ENCODE measurements at places on chromosomes 1 and 21.

- DNase-seq, result peak; percentile 25
Measured at GRCh38 chr1:172449585-172450523, 6.0 kb upstream of the PIGC start.

- no peak for DNase-seq
Measured at GRCh38 chr1:209051570-209051969, 531.9 kb upstream of the CAMK1G start.

DNA sequence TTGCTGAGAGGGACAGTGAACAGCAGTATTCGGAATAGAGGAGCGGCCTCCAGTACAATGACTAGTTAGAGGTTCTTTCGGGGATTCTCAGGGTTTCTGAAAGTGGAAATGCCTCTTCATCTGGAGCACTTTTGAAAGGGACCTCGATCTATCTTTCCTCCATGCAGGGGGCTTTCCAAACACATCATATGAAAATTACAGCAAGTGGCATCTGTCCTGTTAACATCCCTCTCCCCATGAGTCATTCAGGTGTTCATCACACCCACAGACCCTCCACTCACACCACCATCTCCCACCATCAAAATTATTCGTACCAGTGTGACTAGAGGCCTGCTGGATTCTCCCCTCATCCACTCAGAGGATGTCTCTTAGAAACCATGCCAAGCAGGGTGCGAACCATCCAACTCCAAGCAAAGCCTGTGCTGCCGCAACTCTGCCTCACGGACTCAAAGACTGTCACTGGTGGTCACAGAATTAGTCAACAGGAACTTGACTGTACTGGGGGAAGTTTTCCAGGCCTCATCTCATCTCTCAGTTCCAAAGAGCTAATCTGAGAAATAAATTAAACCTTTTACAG lies 211.1 kb downstream of the MRPL39 start:
- DNase-seq, result peak; percentile 61

GRCh38 chr1:28314547-28314941 lies 14.3 kb upstream of the MED18 start:
- DNase-seq, result no peak

- no peak for DNase-seq
Measured at GRCh38 chr1:53328541-53329499, 950 bp upstream of the LRP8 start.

DNA sequence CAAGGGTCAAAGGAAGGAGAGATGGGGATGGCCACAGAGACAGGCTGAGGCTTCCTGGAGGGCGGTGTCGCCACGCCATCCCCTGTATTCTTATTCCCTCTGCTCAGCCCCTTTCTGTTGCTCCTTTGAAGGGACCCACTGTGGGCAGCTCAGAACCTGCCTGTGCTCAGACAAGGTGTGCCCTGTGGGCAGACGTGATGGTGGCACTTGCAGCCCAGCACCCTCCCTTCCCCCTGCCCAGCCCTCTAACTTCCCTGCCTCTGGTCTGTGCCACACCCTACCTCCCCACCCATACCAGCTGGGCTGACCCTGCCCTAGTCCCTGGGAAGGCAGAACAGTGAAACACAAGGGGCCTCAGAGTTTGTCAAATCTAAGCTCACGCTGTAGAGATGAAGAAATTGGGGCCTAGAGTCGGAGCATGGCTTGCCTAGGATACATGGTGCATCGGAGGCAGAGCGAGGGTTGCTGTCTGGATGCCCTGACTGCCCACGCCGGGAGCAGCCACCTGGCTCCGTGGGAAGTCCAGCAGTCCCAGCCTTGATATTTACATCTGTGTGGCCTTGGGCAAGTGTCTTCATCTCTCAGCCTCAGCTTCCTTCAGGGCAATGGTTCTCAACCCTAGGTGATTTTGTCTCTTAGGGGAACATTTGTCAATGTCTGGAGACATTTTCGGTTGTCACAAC lies 68.6 kb upstream of the RUNX3 start:
- no peak for DNase-seq

GRCh38 chr1:245871915-245872314 lies 635.2 kb downstream of the SMYD3 start:
- no peak for DNase-seq

DNA sequence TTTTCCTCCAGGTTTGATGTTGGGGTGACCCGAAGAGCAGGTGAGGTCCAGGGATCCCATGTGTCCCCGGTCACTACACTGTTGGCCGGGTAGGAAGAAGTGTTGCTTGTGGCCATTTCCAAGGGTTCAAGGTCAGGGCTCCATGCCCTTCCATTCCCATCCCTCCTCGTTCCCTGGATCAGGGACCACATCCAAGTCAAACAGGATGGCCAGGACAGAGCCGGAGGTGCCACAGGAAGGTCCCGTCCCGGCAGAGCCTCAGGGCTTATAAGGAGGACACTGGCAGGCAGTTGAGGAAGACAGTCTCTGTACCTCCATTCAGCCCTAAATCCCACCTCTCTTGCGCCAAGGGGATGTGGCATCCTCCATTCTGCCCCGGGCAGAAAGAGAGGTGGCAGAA lies 22.0 kb upstream of the FAM131C start:
- DNase-seq, result no peak

DNA sequence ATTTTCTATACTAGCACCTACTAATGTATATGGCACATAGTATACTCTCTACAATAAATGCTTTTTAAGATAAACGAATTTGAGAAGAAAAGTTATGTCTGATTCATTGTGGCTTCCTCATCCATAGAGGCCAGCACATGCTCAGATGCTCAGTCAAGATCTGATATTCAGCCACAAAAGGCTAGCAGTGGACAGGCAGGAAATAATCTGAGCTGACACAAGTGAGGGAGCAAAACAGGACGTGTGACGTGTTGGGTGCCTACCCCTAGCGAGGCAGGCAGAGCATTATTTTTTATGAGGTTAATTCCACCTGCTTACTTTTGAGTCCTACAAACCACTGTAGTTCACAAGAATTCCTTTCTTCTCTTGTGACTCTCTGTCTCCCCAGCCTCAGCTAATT lies 550.9 kb downstream of the SMYD3 start:
- DNase-seq, result peak; percentile 13

- DNase-seq, result no peak
Measured at GRCh38 chr1:179786815-179787685, 44.0 kb downstream of the FAM163A start.

DNA sequence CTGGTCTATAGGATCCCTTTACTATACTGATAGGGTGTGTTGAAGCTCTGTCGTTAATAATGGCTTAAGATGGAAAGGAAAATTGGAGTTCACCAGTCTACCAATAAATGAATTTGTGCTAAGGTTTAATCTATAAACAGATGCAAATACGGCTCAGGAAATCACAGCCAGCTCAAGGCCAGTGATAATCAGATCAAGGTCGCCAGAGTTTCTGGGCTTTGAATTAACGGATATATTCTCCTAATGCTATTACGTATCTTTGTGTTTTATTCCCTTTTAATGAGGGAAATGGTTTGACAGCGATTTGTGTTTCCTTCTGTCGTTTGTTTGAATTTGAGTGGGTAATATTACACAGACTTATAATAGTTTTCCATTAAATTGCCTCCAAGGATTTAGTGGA lies 279.6 kb downstream of the BACH1 start:
- DNase-seq, result no peak

- no peak for DNase-seq
Measured at GRCh38 chr1:225474439-225474985, 46.7 kb upstream of the LBR start.

GRCh38 chr1:36765785-36766300 lies 268.5 kb downstream of the GRIK3 start:
- no peak for DNase-seq

DNA sequence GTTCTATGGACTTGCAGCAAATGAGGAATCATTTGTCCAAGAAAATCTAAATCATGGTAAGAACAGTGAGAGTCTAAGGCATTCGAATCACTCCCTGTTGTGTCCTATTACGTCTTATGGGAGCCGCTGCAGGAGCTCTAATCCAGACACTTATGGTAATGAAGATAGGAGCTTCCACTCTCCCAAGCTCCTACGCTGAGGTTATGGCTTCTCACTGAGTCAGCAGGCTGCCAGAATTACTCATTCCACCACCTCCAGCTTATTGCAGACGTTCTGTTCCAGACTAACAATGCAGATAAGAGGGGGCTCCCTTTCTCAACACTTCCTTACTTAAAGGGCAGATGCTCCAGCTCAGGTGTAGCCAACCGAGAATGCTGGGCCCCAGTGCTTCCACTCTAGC lies 212.6 kb downstream of the GREM2 start:
- DNase-seq, result no peak

- no peak for DNase-seq
Measured at GRCh38 chr1:51622455-51622913, 5.6 kb downstream of the OSBPL9 start.

DNA sequence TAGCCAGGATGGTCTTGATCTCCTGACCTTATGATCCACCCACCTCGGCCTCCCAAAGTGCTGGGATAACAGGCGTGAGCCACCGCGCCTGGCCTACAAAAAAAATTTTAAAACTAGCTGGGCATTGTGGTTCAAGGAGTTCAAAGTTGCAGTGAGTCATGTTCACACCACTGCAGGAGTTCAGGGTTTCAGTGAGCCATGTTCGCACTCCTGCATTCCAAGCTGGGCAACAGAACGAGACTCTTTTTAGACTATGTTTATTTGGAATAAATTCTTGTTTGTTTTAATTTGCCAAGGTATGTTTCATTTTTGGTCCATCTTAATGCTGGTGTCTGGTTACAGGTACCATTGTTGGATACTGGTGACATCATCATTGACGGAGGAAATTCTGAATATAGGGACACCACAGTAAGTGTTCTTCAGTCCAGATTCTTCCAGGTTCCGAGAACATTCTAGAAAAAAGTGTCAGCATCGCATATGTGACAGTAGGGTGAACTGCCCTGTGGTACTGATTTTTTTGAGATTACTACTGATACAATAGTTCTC lies 3.9 kb downstream of the PGD start:
- DNase-seq, result no peak
